Fibroblast of the aortic adventitia (primary cell): ENCODE measurements at places on chromosomes 7 and 10. TPM values are rescaled to one million over a fixed set of nuclear protein-coding genes. Genes with fewer than 3 reads are reported as not detected.

DNA sequence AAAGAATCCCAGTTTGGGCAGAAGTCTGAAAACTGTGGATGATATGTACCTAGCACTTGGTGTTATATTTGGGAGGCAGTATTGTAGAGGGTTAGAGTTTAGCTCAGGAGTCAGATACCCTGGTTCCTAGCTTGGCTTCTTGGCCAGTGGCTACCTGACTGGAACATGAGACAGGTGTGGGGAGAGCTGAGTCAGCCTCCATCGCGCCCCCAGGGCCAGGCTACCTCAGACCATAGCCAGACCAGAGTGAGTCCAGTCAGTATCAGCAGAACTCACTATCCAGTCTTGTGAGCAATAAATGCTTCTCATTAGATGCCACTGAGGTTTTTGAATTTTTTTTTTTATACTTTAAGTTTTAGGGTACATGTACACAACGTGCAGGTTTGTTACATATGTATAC lies 26.0 kb downstream of the CYP3A5 start:
- DNase-seq: no peak

- no peak for DNase-seq
These were observed 29.9 kb downstream of the MBL2 start for GRCh38 chr10:52742731-52743130.

- peak; percentile 32 for DNase-seq
These were observed 32.3 kb downstream of the SDHAF3 start for GRCh38 chr7:97149843-97150242.

GRCh38 chr7:104007614-104008013 lies 18.2 kb upstream of the RELN start:
- no peak for DNase-seq

DNA sequence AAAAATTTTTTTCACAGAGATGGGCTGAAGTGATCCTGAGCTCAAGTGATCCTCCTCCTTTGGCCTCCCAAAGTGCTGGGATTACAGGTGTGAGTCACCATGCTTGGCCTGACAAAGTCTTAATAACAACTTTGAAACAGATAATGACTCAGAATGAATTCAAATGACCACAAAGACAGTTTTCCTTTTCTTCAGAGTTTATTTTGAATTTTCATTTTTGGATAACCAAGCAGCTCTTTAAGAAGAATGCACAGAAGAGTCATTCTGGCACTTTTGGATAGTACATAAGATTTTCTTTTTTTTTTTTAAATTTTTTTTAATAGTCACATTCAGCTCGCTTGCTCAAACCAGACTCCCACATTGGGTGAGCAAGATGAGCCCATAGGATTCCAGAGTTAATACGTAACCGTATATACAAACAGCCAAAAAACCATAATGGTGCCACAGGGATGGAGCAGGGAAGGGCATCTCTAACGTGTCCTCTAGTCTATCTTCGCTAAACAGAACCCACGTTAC lies 43.0 kb upstream of the NMT2 start:
- peak; percentile 86 for DNase-seq

GRCh38 chr7:140230516-140230860 lies 53.7 kb upstream of the KDM7A start:
- DNase-seq: no peak

DNA sequence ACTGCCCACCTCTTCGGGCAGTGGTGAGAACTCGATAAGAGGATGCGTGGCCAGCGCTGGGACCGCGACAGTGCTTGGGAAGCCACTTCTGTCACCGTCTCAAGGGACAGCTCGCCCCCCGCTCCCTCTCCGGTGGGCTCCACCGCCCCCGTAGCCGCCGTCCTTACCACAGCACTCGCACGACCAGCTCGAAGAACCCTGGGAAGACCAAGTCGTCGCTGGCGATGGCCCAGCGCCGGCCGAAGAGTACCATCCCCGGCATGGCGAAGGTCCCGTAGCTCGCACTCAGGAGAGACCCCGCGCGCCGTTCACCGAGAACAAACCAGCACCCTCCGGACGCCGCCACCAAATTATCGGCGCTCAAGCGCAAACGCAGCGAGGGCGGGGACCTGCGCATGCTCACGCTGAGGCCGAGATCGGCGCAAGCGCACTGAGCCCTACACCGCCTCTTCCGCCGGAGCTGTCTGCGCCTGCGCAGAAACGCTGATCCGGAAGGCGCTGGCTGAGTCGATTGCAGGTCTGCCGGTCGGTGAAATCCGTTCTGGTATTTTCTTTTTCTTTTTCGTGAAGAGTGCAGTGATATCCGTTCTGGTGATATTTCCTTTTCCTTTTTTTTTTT lies at the start of gene DAGLB:
TSS of gene DAGLB (minus strand) at position 374 of the 619 bp plus-strand sequence. CDS start at position 262, 112 bp downstream.
- DNase-seq: peak; percentile 93

DNA sequence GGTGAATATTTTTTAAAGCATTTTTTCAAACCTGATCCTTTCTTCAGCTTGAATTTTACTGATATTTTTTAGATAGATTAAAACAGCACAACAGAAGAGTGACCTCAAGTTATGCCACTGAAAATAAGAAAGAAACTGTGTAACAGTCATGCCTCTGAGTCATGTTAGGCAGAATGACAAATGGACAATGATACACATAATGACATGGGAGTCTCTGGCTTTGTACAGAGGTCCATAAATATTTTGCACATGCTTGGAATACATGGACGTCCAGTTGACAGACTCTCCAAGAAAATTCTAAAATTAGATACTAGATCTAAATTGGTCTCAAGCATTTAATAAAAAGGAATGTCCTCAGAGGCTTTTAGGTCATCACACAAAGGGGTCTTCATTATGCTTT lies 21.9 kb upstream of the SEMA3A start:
- peak; percentile 12 for DNase-seq

DNA sequence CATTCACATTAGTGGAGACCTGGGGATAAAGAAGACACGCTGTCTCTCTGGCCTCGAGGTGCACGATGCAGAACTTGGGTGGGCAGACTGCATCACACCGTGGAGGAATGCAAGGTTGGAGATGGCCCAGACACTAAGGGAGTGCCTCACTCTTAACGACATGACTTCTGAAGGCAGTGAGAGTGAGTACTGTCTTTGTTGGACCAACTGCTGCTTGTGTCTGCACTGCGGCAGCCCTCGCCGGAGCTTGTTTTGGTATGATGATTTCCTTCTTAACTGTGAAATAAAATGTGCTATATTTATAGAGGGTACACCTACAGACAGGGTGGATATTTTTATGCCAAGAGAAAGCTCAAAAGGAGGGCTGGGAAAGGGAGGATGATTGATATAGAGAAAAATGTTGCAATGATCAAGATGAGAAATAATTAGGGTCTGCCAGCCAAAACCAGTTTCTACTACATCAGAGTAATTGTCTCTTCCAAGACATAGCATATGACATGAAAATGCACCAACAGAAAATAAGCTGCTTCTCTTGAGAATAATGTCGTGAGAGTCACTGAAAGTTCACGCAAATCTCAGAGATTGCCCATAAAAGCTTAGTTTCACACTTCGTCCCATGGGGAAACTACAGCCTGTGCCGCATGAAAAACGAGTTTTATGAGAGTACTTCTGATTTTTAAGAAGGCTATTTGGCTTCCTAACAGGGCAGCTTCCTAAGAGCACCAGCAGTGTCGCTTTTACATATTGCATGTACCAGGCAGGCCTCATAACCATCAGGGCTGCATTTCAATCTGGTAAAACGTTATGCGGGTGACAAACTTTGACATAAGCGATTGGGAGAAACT lies 127.1 kb downstream of the TAX1BP1 start:
- DNase-seq: no peak

DNA sequence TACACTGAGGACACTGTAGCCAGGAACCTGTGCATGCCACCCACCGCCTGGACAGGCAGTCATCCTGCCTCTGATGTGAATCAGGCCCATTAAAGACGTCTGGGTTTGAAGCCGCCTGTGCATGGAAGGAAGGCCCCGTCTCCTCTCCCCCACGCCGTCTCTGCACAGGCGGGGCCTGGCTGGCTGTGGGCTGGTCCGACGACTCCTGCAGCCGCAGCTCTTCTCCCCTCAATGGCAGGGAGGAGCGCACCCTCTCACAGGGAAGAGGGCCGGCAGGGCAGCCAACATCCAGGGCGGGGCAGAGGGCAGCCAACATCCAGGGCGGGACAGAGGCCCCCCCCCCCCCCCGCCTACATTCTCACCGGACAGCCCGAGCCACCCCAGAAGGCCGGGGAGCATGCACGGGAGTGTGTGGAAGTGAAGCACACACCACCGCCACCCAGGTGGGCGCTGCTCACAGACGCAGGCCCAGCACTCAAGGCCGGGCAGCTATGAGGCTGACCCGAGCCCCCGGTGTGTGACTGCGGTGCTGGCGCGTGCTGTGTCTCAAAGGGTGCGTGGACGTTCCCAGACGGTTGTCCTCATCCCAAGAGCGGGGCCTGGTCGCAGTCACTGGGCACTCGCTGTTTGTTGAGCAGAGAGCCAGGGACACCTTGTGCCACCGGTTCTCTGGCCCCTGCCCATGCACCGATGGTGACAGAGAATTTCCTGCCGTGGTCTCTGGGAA lies 19.1 kb downstream of the DPYSL4 start:
- DNase-seq: no peak

CARD11 gene
- under 0.01 and 0.08 TPM in 2 replicates for total RNA-seq

SLC39A12 gene
- total RNA-seq: not detected in 2 replicates

SLC26A5 gene
- total RNA-seq: not detected in 2 replicates

TMEM229A gene
- 3.8 TPM in 1 of 2 replicates, not detected in the other for total RNA-seq
